GM13977 (cell line): ENCODE measurements at places on chromosomes 2 and 18.
A peak's percentile ranks its signal among the peaks of the same experiment; 100 is the strongest.

DNA sequence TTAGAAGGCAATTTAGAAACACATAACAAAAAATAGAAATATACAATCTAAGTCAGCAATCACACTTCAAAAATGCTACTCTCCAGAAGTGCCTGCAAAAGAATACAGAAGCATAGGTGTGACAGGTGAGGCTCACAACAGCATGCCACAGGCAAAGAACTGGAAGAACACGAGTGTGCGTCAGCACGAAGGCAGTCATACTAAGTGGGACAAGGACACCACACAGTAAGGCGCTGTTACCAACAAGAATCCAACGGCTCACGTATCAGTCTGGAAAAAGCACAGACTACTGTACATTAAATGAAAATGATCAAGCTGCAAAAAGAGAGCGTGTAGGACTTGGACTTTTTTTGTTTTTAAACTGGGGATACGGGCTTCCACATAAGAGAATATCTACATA, 18.7 kb downstream of the HDLBP start:
- DNase-seq: no peak

- DNase-seq: peak; percentile 92
These were observed 2.7 kb downstream of the GPC1 start for GRCh38 chr2:240437861-240438809.

- no peak for DNase-seq
These were observed 15.3 kb upstream of the PTPN4 start for GRCh38 chr2:119744335-119744939.

DNA sequence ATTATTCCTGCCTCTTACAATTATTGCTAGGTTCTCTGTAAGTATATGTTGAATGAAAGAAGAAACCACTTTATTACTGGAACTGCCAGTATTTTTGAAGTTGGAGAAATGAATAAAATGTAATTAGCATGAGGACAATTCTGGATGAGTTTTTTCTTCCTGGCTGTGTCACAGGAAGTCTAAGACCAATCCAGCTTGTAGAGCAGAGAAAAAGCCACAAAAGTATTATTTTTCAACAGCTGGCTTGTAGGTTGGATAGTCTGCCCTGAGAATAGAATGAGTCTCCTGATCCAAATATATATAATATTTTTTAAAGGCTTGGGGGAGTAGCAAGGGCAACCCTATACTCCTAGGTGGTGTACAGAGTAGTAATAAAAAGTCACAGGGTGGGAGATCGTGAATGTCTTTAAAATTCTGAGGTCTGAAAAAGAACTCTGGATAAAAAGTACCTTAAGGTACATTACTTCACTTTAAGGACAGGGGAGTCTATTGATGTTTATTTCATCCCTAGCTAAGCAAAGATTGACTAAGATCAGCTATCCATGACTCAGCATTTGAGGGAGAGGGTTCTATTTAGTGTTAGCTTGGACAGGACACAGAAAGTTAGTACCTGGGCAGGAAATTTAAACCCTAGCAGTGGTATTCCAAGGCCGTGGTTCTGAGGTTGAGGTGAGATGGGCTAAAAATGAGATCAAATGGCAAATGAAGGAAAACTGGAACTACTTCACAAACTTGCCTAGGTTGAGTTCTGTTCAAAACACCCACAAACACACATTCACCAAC, 31.7 kb downstream of the SLC40A1 start:
- DNase-seq: no peak

GRCh38 chr2:196479350-196479749, 160.2 kb upstream of the CCDC150 start:
- DNase-seq: no peak
